Stimulated activated naive CD8-positive, alpha-beta T cell treated with anti-CD3 and anti-CD28 coated beads, Interleukin-15, amount 100 ng/mL, for 72 hours (primary cell): ENCODE measurements at places on chromosomes 2 and 18.

DNA sequence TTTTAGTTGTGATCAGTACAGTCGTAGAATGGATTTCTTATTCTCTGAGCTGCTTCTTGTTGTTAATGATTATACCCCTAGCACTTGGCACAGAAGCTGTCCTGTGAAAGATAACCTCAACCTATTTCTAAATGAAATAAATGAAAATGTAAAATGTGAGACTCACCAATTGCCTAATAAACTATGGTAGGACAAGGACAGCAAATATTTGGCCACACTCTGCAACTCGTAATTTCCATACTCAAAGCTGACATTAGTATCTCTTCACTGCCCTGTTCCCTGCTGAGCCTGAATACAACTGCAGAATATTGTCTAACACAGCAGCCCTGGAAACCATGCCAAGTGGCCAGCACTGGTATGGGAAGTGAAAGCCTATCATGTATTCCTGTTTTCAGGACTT, 34.5 kb downstream of the TMEM182 start:
- DNase-seq, result no peak

- no peak for DNase-seq
Observed at GRCh38 chr18:63451799-63452660, 24.7 kb upstream of the SERPINB5 start.

- no peak for DNase-seq
Observed at GRCh38 chr2:200756618-200757321, 54.9 kb upstream of the BZW1 start.

GRCh38 chr18:24817587-24818371, 357.3 kb downstream of the HRH4 start:
- DNase-seq, result no peak

- DNase-seq, result no peak
Observed at GRCh38 chr2:165251366-165251765, 12.2 kb downstream of the SCN2A start.

GRCh38 chr2:43553341-43553855, 42.4 kb downstream of the THADA start:
- no peak for DNase-seq
